ENCODE measurements at places on chromosomes 16 and 17.

DNA sequence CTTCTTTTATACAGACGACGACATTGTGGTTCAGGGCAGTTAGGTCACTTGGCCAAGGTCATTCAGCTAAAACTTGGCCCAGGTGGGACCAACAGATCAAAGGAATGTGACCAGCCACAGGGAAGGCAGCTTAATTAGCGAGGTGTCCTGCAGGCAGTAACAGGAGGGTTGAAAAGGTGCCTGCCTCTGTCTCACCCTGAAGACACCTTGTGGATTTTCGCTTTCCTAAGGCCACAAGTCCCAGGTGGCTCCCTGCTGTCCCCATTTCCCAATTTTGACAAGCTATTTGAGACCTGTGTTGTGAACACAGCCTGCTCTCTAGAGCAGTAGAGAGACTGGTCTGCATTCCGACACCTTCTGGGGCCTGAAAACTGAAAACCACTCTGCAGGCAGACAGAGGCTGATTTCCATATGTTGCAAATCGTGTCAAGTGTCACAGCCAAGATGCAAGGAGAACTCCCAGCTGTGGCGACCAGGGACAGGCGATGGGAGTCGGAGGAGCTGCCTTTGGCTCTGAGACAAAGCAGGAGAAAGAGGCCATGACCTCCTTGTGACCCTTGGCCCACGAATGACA lies 593.1 kb upstream of the CDH5 start:
- DNase-seq: no peak

DNA sequence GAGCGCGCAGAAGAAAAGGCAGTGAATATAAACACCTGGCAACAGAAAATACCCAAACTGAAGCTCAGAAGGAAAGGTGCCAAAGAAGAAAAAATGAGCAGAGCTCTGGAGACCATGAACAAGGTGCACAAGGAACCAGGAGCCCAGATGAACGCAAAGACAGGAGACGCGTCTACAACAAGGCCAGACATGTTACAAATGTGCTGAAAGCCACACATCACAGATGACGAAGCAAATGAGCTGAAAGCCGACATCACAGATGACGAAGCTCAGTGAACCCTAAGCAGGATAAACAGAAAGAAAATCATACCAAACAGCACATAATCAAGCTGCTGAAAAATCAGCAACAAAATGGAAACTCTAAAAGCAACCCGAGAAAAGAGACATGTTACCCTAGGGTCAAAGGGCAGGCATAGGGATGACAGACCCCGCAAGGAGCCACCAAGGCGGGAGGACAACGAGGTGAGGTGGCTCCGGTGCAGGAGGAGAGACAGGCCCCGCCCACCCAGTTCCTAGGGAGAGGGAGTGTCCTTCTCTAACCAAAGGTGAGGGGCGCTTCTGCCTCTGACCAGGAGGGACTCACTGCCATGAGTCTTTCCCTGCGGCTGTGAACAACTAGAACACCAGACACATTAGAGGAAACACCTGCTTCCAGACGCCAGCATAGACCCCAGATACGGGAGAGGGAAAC lies 39.1 kb downstream of the CCDC57 start:
- no peak for DNase-seq

DNA sequence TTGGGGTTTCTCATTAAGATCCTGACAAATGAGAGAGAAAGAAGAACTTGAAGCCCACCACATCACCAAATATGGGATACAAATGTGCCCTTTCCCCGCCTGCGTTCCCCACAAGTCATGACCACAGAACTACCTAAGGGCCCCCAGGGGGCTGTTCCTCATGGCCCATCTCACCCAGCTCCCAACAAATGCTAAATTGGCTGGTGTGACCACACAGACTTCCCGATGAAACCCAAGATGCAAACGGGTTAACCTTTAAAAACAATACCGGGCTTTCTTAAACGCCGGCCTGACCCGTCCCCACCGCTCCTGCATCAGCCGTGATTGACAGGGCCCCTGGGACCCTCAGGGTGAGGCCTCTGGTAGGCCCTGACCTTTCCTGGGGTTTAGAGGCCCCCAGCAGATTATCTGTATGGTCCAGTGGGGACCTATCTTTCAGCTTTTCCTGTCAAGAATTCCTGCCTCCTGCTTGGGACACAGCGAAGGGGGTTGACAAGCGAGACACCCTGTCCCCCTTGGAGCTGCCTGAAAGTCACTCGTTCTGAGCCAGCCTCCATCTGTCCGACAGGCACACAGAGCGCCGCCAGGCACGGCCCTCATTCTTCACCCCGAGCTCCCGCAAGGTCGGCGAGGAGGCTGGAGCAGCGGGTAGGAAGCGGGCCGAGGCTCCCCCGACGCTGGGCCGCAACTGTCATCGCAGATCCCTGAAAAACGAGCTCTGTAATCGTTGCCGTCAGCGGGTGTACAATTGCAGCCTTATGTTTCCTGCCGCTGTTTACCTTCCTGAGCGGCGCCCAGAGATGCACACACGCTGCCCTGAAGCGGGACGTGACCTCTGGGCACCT lies 300.1 kb downstream of the FOXL1 start:
- no peak for DNase-seq

DNA sequence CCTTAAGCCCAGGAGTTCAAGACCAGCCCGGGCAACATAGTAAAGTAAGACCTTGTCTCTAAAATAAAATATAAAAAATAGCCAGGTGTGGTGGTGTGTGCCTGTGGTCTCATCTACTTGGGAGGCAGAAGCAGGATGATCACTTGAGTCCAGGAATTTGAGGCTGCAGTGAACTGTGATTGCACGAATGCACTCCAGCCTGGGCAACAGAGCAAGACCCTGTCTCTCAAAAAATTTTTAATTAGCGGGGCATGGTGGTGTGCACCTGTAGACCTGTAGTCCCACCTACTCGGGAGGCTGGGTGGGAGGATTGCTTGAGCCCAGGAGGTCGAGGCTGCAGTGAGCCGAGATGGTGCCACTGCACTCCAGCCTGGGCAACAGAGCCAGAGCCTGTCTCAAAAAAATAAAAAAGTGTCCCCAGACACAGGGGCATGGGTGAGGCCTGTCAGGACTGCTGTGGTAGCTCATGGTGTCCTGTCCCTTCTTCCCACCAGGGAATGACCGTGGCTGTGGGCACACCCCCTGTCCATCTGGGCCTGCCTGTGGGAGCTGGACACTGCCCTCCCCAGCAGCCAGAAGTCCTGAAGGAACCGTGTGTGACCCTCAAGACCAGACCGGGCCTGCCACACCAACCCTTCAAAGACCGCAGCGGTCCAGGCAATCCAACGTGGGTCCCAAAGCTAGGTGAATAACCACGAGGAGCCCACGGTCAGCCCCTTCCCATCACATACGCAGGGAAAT lies 30.8 kb upstream of the GAA start:
- no peak for DNase-seq

- DNase-seq: no peak
Measured at GRCh38 chr16:6499413-6499812, 833.2 kb upstream of the RBFOX1 start.

GRCh38 chr16:56463153-56463552 lies 11.8 kb downstream of the OGFOD1 start:
- no peak for DNase-seq

DNA sequence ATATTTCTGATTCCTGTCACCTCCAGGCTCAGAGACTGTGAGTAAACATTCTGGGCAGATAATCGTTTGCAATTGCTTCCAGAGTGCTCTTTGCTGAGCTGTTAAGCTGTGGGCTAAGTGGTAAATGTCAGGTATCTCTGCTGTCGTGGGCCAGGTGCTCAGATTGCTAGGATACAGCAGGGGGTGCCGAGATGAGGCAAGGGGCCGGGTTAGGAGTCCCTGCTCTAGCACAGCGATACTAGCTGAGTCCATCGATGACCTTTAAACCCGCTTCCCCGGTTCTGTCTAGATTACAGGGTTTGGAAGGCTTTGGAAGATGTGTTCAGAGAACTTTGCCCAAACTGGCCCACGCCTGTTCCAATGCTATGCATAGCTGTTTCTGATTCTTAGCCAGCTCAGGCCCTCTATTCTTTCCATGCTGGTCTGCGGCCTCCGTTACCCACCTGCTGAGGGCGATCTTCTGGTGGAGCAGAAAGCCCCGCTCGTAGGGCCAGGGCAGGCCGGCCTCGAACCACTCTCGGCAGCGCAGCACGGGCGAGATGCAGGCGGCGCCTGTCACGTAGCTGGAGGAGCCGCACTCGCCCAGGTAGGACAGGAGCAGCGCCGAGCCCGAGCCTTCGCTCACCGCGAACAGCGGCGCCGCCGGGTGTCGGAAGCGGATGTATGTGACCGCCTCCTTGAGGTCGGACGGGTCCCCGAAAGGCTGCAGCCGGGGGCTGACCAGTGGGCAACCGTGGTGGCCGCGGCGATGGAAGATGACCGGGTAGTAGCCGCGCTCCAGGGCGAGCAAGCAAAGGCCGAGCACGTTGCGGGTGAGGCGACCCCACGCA lies 979 bp downstream of the ABHD15 start:
- DNase-seq: no peak

- DNase-seq: no peak
Measured at GRCh38 chr16:6846452-6846851, 486.2 kb upstream of the RBFOX1 start.

GRCh38 chr16:87161822-87162676 lies 155.1 kb downstream of the C16orf95 start:
- DNase-seq: no peak

DNA sequence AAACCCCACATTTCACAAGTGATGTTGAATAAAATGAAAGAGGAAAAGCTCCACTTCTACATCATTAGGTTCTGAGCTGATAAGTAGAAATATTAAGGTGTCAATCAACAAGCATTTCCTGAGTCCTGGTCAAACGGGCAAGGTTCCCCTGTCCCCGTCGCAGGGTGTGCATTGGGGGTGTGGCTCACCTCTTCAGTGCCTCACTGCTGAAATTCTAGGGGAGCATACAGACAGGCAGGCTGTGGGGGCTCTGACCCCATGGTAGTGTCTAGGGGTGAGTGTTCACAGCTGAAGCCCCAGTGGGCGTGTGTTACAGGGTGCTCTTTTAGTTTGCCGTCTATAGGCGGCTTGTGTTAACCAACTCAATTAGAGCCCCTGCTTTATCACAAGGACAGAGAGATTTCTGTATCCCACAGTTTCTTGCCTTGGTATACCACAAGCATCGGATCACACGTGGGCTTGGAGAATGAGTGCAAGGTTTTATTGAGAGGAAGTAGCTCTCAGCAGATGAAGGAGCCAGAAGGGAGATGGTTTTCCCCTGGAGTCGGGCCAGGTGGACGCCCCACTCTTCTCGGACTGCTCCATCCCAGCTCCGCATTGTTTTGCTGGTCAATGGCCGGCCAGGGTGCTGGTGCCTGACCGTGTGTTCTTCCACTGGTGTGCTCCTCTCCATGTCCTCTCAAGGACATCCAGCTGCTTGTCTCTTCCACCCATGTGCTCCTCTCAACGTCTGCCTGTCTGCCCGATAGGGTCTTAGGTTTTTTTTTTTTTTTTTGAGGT lies 238.2 kb upstream of the NLRP1 start:
- no peak for DNase-seq

GRCh38 chr17:35286120-35286781 lies 43.4 kb downstream of the SLFN5 start:
- DNase-seq: no peak

- peak; percentile 49 for DNase-seq
Measured at GRCh38 chr17:3963237-3964201, 718 bp downstream of the ATP2A3 start.

DNA sequence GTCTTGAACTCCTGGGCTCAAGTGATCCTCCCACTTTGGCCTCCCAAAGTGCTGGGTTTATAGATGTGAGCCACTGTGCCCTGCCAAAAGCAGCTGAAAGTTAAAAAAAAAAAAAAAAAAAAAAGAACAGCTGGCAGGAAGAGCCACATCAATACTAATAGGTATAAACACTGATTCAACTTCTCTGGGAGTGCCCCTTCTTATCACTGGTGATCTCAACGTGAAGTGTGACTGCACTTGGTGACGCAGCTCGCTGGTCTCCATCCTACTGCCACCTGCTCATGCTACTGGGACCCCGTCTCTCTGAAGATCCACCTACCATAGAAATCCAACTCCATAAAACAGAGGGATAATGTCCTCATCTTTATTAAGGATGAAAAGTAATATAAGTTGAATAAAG lies 40.8 kb downstream of the RNF157 start:
- DNase-seq: no peak

DNA sequence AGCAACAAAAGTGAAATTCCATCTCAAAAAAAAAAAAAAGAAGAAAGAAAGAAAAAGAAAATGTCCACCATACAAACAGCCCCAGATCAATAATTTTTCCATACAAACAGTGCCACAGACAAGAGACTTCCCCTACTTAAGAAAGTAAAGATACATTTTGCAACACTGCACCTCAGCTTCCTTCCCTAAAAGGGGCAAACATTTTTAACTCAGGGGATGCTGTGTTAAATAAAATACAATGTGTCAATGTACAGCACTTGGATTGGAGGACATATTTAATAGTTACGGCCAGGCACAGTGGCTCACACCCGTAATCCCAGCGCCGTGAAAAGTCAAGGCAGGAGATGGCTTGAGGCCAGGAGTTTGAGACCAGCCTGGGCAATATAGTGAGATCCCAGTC lies 22.3 kb downstream of the MYH11 start:
- DNase-seq: no peak

- no peak for DNase-seq
Measured at GRCh38 chr17:12990041-12990808, 27.6 kb downstream of the ELAC2 start.
